NCI-H774 (cell line): ENCODE measurements at places on chromosomes 12 and 14.

DNA sequence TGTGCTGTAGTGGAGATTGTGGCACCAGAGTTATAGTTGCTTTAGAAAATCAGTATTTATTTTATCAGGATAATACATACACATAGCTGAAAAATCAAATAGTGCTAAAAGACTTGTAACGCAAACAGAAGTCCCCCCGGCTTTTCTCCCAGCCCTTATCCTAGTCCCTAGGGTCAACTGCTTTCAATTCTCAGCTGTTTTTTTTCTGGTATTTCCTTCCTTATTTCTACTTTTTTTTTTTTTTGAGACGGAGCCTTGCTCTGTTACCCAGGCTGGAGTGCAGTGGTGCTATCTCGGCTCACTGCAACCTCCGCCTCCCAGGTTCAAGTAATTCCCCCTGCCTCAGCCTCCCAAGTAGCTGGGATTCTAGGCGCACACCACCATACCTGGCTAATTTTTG, 8.4 kb upstream of the CTDSP2 start:
- no peak for DNase-seq

GRCh38 chr14:104003616-104004015, 61.3 kb upstream of the RD3L start:
- no peak for DNase-seq

DNA sequence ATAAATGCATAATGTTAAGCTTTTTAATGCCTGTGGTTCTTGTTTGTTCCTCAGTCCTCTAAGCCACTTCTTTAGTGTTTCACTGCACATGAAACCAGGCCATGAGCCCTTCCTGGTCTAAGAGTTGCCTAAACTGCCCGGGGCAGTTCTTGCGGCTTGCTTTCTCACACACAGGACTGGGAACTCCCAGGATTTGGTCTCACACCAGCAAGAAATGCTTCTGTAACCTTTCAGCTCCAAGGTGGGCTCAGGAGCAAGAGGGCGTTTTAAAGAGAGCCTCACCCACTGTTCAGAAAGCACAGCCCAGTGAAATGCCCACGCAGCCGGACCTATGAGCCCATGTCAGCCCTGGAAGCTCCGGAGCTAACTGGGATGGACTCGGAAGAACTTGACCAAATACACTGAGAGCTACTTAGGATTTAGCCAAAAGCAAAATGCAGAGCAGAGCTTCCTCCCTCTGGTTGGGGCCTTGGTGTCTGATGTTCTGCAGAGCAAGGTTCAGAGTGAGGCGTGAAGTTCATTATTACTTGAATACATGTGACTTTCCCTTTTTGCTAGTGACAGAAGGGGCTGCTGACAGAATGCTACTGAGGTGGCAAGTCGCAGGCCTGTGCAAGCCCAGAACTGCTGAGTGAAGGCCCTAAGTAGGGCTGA, 23.4 kb downstream of the SLC25A29 start:
- no peak for DNase-seq

- no peak for DNase-seq
These were observed 1.1 kb downstream of the GPHN start for GRCh38 chr14:66508846-66509621.

DNA sequence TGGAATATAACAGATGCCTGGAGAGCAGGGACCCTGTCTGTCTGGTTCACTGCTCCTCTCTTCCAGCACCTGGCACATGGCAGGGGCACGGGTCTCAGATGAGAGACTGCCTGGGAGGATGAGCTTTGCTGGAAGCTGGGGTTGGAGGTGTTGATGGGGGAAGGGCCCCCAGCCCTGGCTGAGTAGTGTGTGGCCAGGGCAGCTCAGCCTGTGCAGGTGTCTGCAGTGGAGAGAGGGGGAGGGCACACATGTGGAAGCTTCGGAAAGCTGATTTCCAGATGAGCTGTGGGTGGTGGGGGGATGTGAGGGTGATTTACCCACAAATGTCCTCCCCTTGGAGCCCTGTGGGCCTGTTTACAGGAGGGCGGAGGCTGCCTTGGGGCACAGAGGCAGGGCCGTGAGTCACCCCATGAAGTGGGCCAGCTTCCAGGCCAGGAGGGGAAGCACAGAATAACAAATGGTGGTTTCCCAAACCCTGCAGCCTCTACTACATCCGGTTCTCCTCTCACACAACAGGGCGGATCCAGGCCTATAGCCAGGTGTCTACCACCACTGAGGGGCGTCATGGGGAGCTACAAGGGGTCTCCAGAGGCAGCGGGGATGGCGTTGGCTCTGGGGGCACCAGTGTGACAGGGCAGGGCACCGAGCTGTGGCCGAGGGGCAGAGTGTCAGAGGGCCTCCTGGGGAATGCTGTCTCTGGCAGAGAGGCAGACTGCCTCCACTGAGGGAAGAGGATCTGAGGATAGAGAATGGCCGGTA, 11.0 kb downstream of the KRT7 start:
- no peak for DNase-seq
